ENCODE measurements at places on chromosomes 7 and 10. TPM values are rescaled to one million over a fixed set of nuclear protein-coding genes. Genes with fewer than 3 reads are reported as not detected.

Gene GCK
- total RNA-seq = 0.25 TPM

Gene CALML3
- not detected for total RNA-seq

Gene CAMK2G
- 29.1 TPM for total RNA-seq

Gene POP7
- total RNA-seq = 25.7 TPM

Gene ADRA2A
- total RNA-seq = 7.8 TPM

Gene OR6B1
- not detected for total RNA-seq

Gene DNAAF5
- total RNA-seq = 29.7 TPM

Gene PTEN
- 154 TPM for total RNA-seq

Gene GNAT3
- not detected for total RNA-seq

Gene TMEM130
- 5.0 TPM for total RNA-seq

Gene GOLGA7B
- 0.50 TPM for total RNA-seq

Gene CTAGE4
- 4.9 TPM for total RNA-seq

Gene ACHE
- 3.6 TPM for total RNA-seq

Gene AOAH
- 24.7 TPM for total RNA-seq

Gene VWDE
- total RNA-seq = 1.5 TPM

Gene SPDYE18
- total RNA-seq = 1.8 TPM

Gene POM121L12
- not detected for total RNA-seq

Gene GNGT1
- 0.35 TPM for total RNA-seq

Gene LIPJ
- not detected for total RNA-seq

Gene TLX1
- total RNA-seq = not detected

Gene DHX32
- total RNA-seq = 33.2 TPM

Gene AHCYL2
- total RNA-seq = 25.2 TPM

Gene VDAC2
- 128 TPM for total RNA-seq

Gene TMEM176B
- total RNA-seq = 345 TPM

Gene EN2
- total RNA-seq = 0.13 TPM

Gene STOX1
- 1.5 TPM for total RNA-seq

Gene CLDN3
- total RNA-seq = 180 TPM

Gene KCNH2
- 1.3 TPM for total RNA-seq

Gene STRIP2
- total RNA-seq = 0.88 TPM

Gene LRRC72
- not detected for total RNA-seq

Gene WIPF3
- total RNA-seq = 4.5 TPM

Gene ABCB4
- total RNA-seq = 2.0 TPM

Gene GATA3
- 23.5 TPM for total RNA-seq

Gene SYCE1
- 1.2 TPM for total RNA-seq

Gene NME8
- 0.44 TPM for total RNA-seq

Gene GIMAP4
- total RNA-seq = 61.4 TPM

Gene OR13A1
- total RNA-seq = not detected

Gene STX1A
- total RNA-seq = 7.4 TPM

Gene CRTAC1
- total RNA-seq = 6.1 TPM

Gene RARRES2
- 104 TPM for total RNA-seq

Gene UTF1
- not detected for total RNA-seq

Gene ASIC3
- 1.9 TPM for total RNA-seq
